Activated T-cell treated with anti-CD3 and anti-CD28 coated beads for 1 hour (primary cell): ENCODE measurements at places on chromosomes 2 and 18.

GRCh38 chr2:180291552-180292421 is 284.7 kb upstream of the CWC22 start:
- no peak for DNase-seq

GRCh38 chr2:201808027-201808426 is 1.7 kb downstream of the CDK15 start:
- DNase-seq, result no peak

GRCh38 chr18:36825526-36825925 is 3.3 kb downstream of the TPGS2 start:
- no peak for DNase-seq

DNA sequence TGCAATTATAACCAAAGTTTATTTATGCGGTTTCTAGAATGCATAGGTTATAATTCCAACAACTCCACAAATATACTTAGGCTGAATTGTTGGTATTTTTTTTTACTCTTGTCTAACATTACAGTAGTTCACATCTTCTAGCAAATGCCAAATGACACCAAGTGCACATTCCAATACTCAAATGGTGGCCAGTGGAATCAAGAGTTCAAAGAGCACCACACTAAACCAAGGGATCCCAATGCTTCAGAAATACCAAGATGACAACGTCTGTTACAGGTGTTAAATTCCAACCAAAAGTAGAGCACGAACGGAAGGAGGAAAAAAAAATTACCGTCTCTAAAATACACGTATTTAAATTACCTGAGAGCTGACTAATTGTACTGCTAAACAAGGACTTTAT is 136.2 kb downstream of the TMEM247 start:
- DNase-seq, result no peak

DNA sequence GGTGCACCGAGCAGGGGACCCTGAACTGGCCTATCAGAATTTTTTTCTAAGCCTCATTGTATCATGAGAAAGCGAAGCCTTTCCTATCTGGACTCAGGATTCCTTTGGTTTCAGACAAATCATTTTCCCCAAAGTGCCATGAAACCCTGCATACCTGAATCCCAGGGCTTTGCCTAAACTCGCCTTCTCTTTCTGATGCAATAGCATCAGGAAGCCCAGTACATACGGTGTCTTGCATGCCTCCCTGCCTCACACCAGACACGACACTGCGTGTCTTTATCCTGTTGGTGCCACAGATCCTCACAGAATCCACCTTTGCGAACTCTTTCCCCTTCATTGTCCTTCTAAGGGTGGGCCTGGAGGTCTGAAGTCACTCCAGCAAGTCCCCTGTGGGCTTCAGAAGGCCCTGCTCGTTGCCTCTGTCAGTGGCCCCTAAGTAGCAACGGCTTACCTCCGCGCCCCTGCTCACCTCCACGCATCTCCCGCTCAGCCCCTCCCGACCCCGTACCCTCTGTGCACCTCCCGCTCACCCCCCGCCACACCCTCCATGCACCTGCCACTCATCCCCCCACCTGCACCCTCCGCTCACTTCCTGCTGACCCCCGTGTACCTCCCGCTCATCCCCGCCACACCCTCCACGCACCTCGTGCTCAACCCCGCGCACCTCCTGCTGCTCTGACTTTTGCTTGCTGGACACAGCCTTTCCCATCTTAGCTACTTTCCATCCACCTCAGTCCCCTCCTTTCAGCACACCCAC is 83.4 kb downstream of the TPGS2 start:
- no peak for DNase-seq
